ENCODE measurements at places on chromosomes 5 and 9. TPM values are rescaled to one million over a fixed set of nuclear protein-coding genes. Genes with fewer than 3 reads are reported as not detected.

The GABBR2 gene
- 0.32 TPM for polyA plus RNA-seq

The C5orf63 gene
- polyA plus RNA-seq = 2.9 TPM

The ARID3C gene
- polyA plus RNA-seq = not detected

DNA sequence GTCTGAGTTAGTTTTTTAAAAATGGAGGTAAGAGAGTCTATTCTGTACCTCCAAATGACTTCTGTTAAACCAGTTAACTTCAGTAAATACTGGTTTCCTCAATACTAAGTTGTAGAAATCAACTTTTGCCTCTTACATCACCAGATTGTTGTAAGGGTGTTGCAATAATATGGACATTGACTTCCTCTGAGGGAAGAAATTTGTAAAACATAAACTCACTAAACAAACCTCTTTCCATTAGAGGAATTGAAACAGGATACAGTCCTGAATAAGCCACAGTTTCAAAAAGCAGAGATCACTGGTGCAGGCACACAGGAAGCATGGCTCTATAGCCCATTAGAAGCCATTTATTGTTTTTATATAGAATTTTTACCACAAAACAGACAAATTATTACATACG lies 32.7 kb upstream of the SLCO6A1 start:
- peak; percentile 17 for DNase-seq

- no peak for DNase-seq
These were observed 53.4 kb downstream of the PTCH1 start for GRCh38 chr9:95463148-95464060.

DNA sequence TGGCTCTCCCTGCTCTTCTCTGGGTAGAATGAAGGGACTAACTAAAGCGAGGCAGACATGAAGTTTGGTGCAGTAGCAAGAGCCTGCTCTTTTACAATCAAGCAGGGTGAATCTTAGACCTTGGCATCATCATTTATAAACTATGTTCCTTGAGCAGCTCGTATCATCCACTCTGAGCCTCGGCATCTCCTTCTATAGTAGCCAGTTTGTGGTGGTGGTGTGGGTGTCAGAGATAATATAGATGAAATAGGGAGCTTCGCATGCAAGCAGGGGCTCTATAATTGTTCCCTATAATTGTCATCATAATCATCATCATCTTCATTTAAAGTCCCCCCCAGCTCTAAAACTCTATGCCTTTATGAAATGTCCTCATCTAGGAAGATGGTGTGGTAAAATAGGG lies 72.5 kb upstream of the SAP30L start:
- no peak for DNase-seq

The LMAN2 gene
- 221 TPM for polyA plus RNA-seq

DNA sequence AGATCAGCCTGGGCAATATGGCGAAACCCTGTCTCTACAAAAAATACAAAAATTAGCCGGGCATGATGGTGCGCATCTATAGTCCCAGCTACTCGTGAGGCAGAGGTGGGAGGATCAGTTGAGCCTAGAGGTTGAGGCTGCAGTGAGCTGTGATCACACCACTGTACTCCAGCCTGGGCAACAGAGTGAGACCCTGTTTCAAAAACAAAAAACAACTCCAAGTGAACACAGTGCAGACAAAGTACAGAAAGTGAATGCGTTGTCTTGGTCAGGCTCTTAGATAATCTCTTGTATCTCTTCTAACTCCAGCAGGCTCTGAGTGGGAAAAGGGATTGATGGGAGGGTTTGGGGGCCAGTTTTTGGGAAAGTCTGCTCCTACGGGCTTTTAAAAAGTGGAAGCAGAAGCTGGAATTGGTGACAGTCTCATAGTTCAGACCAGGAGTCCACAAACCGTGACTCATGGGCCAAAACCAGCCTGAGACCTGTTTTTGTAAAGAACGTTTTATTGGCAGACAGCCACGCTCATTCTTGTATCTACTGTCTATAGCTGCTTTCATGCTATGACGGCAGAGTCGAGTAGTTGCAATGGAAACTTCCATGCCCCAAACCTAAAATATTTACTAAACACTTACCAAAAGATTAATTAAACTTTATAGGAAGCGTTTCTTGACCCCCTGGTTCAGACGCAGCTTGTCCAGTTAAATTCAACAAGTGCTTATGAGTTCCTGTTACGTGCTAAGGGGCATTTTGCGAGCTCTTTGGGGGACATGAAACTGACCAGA lies 32.9 kb downstream of the NDST1 start:
- DNase-seq = peak; percentile 95

The ACOT12 gene
- polyA plus RNA-seq = 1.1 TPM

- DNase-seq = peak; percentile 5
These were observed 608 bp downstream of the ELOVL7 start for GRCh38 chr5:60843386-60843935.

DNA sequence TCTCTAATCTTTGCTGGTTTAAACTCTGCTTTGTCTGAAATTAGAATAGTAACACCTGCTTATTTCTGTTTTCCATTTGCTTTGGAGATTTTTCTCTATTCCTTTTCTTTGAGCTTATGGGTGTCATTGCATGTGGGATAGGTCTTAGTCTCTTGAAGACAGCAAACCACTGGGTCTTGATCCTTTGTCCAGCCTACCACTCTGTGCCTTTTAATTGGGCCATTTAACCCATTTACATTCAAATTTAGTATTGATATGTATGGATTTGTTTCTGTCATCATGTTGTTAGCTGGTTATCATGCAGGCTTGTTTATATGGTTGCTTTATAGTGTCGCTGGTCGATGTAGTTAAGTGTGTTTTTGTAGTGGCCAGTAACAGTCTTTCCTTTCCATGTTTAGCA lies 914.7 kb downstream of the MAT2B start:
- DNase-seq = no peak

The ADGRV1 gene
- 0.06 TPM for polyA plus RNA-seq

DNA sequence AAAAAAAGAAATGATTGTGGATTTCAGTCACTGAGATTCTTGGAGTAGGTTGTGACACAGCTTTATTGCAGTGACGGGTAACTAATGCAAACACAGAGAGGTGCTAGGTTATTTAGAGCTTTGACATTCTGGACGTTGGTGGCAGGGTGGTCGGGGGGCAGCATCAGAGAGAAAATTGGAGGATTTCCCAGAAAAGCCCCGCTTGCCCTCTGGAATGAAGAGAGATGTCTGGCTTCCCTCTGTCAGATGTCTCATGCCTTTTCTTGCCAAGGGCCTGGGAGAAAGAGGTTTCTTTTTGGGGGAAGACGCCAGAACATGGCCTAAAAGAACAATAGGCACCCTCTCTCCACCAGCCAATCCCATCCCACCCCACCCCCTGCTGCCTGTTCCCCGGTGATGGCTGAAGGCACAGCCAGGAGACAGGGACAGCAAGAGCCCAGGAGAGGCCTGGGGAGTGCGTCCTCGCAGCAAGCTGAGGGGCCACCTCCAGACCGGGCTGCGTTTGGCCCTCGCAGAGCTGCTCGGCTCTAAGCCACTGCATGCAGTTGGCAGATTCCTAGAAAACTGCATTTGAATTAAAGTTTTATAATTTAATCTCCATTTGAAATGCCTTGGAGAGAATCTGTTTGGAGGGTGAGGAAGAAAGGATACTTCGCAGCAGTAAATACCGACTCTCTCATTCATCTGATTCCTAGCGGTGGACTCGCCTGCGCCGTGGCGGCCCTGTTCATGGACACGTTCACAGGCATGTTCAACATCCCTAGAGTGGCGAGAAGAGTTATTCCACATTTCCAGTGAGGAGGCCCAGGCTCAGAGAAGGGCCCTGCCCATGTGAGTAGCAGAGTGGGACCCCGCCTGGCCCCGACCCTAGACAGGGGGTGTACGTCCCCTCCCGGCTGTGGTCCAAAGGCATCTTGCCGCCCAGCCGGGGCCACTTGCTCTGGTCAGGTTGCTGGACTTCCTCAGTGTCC lies 55.7 kb downstream of the TSPAN17 start:
- no peak for DNase-seq

The AGXT2 gene
- not detected for polyA plus RNA-seq
